ENCODE measurements at places on chromosomes 2 and 18.

DNA sequence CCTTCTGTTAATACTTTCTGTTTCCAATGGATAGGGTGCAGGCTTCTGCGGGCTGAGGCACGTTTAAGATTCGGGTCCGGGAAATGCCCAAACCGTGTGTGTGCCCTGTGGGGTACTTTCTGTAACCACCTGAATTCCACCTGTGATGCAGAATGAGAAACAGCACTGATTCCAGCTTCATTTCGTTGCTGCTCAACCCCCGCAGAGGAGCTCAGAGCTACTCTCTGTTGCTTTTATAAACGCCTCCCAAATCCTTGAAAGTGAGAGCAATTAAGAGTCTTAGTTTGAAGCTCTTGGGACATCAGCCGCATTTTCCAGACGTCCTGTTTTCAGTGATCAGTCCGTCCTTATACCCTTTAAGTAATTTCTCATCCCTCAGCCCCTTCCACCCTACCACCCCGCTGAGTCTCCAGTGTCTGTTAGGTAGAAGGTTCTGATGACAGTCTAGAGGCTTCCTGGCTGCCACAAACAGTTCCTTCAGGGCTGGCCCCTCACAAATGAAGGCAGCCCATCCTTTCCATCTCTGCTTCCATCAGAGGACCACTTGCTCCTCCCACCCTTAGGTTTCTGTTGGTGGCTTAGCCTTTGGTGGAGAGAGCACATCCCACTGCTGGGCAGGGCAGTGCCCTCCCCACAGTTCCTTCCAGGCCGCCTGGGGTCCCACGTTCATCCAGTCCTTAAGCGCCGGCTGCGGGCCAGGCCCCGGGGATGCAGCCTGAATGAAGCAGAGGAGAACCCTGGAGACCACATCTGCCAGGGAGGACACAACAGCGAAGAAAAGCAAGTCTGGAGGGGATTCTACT, 230.1 kb downstream of the SEPTIN10 start:
- no peak for DNase-seq

- no peak for DNase-seq
Observed at GRCh38 chr2:181189951-181190350, 209.5 kb downstream of the UBE2E3 start.

DNA sequence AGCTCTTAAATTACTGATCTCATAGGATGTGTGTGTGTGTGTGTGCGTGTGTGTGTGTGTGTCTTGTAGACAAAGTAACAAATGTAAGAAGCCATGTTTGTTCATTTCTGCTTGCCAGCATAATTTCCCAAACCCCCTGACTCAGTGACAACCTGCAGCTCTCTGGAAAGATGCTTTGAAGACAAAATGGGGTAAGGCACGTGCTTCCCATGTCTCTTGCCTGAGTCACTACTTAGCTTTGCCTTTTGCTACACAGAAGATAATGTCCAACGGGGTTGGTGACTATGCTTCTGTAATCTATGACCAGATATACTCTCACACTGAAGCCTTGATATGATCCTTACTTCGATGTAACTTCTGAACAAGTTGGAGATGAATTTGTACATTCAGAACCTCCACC, 332.0 kb downstream of the SLC4A3 start:
- no peak for DNase-seq

- no peak for DNase-seq
Observed at GRCh38 chr2:171957061-171957460, 34.8 kb downstream of the HAT1 start.

- DNase-seq, result peak; percentile 31
Observed at GRCh38 chr2:68225119-68225632, 27.2 kb downstream of the PPP3R1 start.

- DNase-seq, result no peak
Observed at GRCh38 chr18:35443434-35443833, 54.3 kb downstream of the INO80C start.
